Mesothelial cell of epicardium (in vitro differentiated cells): ENCODE measurements at places on chromosomes 12 and 14.

- DNase-seq = no peak
Observed at GRCh38 chr12:111006621-111007020, 86.2 kb upstream of the MYL2 start.

DNA sequence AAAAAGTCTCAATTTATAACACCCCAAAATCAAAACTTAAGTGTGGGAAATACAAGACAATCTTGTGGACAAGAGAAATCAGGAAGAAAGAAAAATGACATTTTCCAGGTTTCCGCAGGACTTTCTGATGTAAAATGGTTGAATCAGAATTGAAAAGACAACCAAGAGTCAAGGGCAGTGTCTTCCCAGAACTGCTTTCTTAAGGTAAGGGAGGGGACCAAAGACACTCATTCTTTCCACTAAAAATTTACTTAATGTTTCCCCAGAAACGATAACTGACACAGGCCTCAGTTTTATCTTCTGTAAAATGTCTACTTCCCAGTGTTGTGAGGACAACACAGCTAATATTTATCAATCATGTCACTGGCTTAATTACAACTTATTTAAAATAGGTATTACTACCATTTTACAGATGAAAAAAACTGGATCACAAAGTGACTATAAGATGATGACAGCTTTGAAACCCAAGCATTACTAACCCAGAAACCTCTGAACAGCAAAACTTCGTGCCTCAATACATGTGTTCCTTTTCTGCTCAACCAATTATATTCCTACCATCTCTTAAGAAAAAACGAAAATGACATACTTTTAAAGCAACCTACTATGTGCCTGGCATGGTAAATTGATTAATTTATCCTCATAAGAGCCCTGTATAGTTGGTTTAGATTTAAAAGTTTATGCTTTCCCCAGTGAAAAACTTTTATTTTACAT lies 4.6 kb downstream of the SINHCAF start:
- no peak for DNase-seq

GRCh38 chr14:51616724-51617409 lies 34.8 kb upstream of the FRMD6 start:
- no peak for DNase-seq

DNA sequence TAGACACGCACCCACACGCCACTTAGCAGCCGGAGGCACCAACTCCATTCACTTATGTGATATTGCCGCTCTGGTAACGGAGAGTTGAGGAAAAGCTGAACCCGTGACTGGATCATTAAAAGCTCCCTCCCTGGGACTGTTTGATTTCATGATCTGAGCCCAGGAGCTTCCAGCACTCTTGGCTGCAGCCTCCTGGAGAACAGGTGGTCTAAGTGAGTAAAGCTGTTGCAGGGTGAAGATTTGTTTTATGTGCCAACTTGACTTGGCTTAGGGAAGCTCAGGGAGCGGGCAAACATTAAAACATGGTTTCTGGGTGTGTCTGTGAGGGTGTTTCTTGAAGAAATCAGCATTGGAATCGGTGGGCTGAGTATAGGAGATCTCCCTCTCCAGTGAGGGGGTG lies 16.9 kb upstream of the TMEM132C start:
- no peak for DNase-seq

GRCh38 chr12:116152268-116152667 lies 125.2 kb downstream of the MED13L start:
- DNase-seq = no peak

- no peak for DNase-seq
Observed at GRCh38 chr12:57268264-57268663, 17.3 kb upstream of the STAC3 start.

DNA sequence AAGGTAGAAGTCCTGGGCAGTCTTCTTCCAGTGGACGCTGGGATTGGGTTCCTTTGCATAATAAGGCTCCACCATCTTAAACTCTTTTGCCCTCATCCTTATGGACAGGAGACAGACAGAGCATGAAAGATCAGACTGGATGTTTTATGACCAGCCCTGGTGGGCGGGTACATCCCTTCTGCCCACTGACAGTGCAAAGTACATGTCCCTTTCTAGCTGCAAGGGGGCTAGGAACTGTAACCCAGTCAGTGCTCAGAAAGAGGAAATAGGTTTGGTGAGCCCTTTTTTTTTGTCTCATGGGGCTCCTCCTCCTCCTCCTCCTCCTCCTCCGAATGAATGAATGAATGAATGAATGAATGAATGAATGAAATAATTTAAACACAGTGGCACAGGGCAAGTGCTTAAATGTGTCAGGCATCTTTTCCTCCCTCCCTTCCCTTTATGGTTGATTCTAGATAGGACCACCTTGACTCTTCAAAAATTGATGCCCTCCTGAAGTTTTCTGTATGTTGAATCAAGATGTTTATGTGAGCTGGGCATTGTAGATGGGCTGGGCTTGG lies 36.4 kb upstream of the HNF1A start:
- DNase-seq = no peak

GRCh38 chr12:27521066-27521465 lies 2.9 kb upstream of the PPFIBP1 start:
- no peak for DNase-seq
